SK-N-DZ (cell line): ENCODE measurements at places on chromosomes 3 and 15.
A peak's percentile ranks its signal among the peaks of the same experiment; 100 is the strongest.

- DNase-seq = no peak
These were observed 38.2 kb downstream of the ABHD5 start for GRCh38 chr3:43728947-43729346.

DNA sequence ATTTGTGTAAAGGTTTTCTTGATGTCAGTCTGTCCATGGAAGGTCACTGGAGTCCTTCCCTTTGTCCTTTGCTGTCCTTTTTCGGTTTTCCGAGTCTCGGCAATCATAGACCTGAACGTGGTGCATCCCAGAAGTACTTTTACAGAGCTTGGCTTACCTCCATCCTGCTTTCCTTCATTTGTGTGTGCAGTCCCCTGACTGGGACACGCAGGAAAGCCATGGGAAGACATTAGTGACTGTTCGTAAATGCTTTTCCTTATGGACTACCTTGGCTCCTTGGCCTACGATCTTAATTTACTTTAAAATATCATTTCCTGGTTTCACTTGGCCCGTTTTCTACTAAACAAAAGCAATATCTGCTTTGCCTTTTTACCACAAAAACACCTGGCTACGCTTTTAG lies 328.4 kb upstream of the RARB start:
- no peak for DNase-seq

GRCh38 chr15:82058517-82059204 lies 12.8 kb upstream of the MEX3B start:
- no peak for DNase-seq

DNA sequence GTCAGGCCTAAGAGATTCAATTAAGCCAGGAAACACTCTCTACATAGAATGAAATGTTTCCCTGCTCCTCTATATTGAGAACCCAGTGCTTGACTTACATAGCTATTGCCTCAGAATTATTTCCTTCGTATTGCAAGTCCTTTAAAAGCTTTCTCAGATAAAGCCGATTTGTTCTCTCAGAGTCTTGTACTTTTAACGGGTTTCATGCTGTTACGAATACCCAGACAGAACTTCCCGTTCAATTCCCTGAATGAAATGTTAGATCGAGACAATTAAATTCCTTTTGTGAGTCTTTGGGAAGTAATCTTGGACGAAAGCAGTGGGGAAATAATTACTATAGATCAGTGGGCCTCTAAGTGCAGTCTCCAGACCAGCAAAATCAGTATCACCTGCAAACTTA lies 102.8 kb upstream of the CHL1 start:
- no peak for DNase-seq

GRCh38 chr15:93035092-93035915 lies 53.7 kb downstream of the RGMA start:
- DNase-seq = no peak

- DNase-seq = no peak
These were observed 481.4 kb downstream of the NSUN3 start for GRCh38 chr3:94544131-94544789.

- no peak for DNase-seq
These were observed 78.6 kb downstream of the SRGAP3 start for GRCh38 chr3:9170851-9171160.

GRCh38 chr3:29552051-29552450 lies 271.2 kb downstream of the RBMS3 start:
- DNase-seq = no peak

GRCh38 chr3:157128771-157129681 lies 30.9 kb downstream of the CCNL1 start:
- DNase-seq = no peak

GRCh38 chr3:127674101-127674721 lies 1.5 kb downstream of the ABTB1 start:
- no peak for DNase-seq

DNA sequence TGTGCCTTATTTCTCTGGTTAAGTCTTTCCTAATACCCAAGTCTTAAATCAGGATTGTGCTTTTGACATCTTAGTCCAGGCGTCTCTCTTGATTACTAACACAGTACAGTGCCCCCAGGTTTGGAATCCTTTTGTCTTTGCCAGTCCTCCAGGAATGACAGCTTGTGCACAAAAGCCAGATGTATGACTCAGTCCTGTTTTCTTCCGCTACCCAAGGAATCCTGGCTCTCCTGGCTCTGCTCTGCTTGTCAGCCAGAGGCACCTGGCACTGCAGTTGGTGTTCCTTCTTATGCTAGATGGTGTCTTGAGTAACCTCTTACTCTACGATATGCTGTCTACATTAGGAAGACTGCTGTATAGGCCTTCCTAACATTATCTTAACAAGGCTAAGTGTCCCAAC lies 728.2 kb upstream of the NECTIN3 start:
- DNase-seq = peak; percentile 2

DNA sequence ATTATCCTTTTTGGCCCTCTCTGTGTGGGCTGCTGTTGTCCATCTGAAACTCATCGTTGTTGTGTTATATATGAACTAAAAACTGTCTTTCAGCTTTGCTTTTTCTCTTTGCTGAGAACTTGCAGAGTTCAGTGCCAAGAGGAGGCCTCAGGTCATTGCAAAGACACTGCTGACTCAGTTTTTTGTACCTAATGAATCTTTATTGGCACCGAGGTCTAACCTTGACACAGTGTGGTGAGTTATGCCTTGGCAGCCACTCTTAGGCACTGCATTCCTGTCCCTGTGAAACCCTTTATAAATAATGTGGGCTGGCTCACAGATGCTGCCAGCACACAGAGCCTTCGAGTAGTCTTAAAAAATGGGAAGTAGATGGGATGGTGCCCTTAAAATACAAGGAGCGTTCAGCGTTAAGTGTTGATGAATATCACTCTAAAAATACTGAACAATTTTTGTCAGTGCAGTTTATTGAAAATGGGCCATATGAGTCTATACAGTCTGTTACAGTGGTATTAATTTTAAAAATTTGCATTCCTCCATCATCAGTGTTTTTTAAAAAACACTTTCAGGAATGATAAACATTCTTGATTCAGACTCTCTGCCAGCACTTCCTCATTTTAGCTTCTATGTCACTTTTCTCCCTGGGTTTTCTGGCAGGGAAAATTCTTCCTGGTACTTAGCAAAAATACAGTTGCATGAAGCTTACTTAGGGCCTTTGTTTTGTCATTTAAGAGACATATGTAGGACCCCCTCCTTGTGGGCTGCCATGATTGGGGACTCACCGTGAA lies 234.1 kb downstream of the CACNA2D3 start:
- DNase-seq = no peak

GRCh38 chr3:74904646-74905045 lies 290.2 kb upstream of the CNTN3 start:
- no peak for DNase-seq

DNA sequence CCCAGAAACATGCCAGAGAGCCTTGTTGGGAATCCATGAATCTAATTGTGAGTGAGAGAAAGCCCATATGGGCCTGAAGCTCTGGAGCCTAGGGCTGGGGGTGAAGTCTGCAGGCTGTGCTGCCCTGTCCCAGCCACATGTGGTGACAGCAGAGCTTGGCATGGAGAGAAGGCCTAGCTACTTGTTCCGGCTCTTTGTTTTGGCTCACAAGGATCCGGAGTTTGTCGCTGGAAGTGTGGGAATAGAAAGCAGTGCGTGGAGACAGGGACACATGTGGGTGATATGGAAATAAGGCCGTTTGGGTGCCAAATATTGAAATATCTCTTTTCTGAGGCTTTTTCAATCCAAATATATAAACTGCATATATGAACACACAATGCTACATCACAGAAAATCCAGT lies 78.2 kb downstream of the CLSTN2 start:
- no peak for DNase-seq

- no peak for DNase-seq
These were observed 261.3 kb upstream of the MEIS2 start for GRCh38 chr15:37361621-37362020.

DNA sequence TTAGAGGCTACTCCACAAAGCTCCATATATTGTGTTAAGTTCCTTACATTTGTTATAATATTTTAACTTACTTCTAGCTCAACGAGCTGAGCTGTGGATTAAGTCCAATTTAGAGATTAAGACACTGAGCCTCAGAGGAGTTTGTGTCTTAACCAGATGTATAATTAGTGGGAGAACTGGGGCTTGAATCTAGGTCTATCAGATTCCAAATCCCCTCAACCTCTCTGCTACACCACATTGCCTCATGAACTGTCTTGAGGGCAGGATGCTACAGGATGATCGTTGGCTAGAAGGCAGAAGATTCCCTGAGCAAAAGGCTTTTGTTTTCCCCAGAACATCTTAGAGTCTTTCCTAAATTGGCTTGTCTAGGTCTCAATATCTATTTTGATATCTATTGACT lies 890.8 kb downstream of the NAALADL2 start:
- DNase-seq = no peak

GRCh38 chr3:152769523-152769922 lies 65.4 kb upstream of the P2RY1 start:
- DNase-seq = no peak

- DNase-seq = no peak
These were observed 134.1 kb upstream of the MNS1 start for GRCh38 chr15:56598991-56599390.

DNA sequence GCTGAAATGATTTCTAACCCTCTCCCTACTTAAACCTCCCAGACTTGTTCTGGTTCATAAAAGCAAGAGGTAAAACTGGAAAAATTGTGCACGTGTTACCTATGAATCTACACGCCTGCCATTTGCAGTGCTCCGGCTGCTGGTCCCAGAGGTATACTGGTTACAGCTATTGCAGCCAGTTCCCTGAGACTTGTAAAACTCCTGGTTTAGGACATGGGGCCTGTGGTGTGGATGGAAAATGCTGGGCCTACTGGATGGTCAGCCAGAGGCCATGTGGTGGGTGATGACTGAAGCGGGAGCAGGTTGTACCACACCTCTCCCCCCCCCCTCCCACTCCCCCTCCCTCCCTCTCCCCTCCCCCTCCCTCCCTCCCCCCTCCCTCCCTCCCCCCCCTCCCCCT lies 45.0 kb downstream of the SENP2 start:
- DNase-seq = no peak

GRCh38 chr3:18445401-18446148 lies 20.4 kb upstream of the SATB1 start:
- DNase-seq = peak; percentile 71

- DNase-seq = no peak
These were observed 253.7 kb downstream of the PLCL2 start for GRCh38 chr3:17138246-17139039.

DNA sequence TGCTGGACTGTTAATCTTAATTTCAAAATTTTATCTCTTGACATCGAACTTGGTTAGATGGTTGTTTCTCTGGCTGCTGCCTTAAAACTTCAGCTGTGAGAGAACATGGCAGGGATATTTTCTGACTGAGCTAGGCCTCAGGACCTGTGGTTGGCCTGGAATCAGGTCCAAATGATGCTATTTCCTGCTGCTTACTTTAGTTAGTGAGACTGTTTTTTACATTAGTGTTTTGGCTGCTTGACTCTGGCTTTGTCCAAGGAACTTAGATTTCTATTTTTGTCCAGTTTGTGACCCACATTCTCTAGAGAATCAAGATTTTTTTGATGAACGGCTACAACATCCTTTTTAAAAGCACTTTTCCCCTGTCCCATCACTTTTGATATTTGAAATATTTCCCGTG lies 497.9 kb upstream of the SGO1 start:
- no peak for DNase-seq

GRCh38 chr15:40305281-40305680 lies 2.5 kb downstream of the PLCB2 start:
- no peak for DNase-seq

DNA sequence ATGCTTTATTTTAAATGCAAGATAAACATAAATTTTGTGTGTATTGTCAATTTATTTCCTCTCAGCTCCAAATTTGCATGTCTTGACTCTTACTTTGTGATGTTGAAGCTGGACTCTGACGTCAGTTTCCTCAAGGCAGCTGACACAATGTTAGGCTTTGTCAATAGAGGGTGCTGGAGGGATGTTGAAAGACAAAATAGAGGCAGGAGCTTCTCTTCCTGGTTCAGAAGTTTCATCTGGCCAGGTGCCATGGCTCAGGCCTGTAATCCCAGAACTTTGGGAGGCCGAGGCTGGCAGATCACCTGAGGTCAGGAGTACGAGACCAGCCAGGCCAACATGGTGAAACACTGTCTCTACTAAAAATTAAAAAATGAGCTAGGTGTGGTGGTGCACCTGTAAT lies 408.6 kb downstream of the GBE1 start:
- peak; percentile 58 for DNase-seq

DNA sequence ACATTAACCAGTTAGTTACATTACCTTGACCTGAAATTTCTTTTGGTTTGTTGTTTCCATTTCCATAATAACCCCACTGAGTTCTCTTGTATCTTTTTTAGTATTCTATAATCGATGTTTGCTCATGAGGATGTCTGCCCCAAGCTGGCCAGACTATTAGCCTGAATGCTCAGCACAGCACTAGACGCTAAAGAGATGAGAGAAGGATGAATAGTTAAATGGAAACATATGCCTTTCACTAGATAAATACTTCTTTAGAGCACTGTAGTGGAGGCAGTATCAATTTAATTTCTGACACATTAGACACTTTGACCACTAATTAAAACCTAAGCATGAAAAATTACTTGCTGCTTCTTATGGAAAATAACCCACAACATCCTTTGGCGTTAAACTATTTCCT lies 654.9 kb upstream of the KCNMB2 start:
- DNase-seq = no peak

DNA sequence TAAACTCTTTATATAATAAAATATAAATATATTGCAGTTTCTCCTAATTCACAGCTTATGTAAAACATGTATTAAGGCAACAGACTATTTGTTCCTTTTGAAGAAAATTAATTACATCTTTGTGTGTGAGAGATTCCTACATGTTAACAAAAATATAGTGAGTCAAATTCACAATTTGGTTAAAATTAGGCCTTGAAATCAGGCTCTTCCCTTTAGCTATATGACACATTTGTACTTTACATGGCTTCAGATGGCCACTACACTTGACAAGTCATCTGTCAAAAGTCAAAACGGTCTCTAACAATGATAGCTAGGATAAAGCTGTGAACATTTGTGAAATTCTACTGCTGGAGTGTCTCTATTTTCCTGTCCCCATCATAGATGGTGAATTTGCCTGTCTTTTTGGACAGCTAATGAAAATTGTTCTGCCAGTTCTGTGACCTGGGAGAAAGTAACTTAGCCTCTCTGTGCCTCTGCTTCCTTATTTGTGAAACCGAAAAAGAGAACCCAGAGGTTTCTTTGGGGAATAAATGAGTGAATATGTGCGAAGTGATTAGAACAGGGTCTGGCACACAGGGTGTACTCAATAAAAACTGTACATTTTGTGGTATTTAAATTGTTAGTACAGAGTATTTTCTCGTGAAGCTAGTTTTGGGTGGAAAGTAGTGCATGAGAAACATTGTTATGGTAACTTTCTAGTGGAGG lies 23.6 kb downstream of the TM4SF4 start:
- no peak for DNase-seq

DNA sequence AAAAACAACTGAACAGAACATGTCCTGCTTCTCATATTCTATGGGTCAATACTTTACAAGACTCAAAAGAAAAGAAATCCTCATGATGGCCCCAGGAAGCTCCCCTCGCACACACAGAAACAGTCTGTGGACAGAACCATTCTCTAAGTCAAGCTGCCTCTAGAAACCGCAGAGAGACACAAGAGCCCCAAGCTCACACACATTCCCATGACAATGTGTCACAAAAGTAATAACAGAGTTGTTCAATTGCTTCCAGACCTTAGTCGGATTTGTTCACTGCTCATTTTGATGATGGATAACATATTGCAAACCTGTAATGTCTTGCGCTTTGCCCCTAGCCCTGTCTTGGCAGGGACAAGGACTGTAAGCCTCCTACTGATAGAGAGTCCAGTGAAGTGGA lies 60.9 kb downstream of the UMPS start:
- DNase-seq = no peak
